H9 (cell line): ENCODE measurements at places on chromosomes 12 and 14. TPM values are rescaled to one million over a fixed set of nuclear protein-coding genes. Genes with fewer than 3 reads are reported as not detected.
A peak's percentile ranks its signal among the peaks of the same experiment; 100 is the strongest.

DNA sequence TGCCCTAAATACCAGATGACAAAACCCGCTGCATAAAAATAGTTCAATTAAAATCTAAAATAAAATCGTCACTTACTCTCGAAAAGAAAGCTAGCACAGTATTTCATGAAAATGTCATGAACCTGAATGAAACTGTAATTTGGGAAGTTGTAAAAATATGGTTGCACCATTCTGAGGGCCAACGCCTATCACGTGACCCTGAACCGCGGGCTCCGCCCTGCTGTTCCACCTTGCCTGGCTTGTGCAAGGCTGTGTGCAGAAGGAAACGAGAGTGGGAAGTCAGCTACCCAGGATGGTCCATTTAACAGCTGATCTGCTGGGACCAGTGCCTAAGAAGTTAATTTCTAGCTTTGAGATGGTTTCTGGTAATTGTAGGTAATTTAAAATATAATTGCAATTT, 91.7 kb upstream of the BMP4 start:
- H3K4me1 ChIP-seq, result no peaks in the 10 kb centered on the region
- no peak overlapping the region for H3K4me3 ChIP-seq
- DNase-seq, result no peak
- H3K36me3 ChIP-seq, result no peaks in the 10 kb centered on the region

KIF21A gene
- 17.2 and 17.4 TPM in 2 replicates for total RNA-seq

DNA sequence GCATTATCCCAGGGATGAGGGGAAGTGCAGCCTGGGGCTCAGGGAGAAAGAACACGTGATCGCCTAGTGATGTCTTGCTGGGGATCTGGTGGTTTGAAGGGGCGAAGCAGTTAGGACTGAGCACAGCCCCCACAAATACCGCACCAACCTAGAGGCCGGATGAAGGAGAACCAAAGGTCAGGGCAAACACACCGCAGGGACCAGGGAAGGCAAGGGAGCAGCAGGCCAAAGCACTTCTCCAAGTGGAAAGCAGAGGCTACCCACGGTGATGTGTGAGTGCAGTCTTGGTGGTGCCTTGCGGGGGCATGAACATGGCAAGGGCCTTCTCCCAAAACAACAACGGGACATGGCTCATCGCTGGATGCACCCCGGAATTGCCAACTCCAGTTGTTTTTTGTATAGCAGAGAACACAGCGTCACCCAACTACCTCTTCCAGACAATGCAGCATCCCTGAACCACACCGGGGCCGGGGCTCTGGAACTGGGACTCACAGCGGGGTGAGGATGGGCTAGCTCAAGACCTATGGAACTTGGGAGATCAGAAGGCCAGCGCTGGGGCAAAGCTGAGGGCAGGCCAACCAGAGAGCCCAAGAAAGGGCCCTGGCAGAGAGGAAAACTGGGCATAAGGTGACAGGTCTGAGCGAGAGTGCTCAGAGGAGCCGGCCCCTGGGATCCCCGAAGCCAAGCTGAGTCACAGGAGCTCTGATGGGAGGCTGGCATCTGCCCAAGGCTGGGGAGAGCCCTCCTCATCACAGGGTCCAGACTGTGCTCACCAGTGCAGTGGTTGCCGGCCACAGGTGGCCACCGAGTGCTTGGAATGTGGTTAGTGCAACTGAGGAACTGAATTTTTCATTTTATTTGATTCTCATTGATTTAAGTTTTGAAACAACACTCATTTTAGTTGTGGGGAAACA, 11.1 kb downstream of the GALNT16 start:
- H3K4me3 ChIP-seq, result no peak overlapping the region
- H3K27me3 ChIP-seq, result no peaks in the 10 kb centered on the region
- no peaks in the 10 kb centered on the region for H3K4me1 ChIP-seq

DNA sequence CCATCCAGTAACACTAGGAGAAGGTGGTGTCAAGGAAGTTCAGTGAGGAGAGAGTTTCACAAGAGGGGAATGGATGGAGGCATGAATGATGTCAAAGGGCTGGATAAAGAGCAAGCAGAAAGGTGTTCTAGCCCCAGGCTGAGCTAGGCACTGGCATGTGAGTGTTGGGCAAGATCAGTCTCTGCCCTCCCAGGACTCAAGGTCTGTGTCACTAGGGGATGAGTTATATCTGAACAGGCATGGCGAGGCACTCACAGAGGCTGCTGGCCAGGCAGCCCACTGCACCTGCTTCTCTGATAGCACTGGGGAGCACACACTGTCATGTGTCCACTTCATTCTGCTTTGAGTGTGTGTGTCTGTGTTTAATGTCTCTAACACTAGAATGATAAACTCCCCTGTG, 903.8 kb downstream of the BCL11B start:
- peaks cover 20% of the 10 kb centered on the region for H3K36me3 ChIP-seq
- no peak overlapping the region for H3K27ac ChIP-seq
- DNase-seq, result no peak
- no peaks in the 10 kb centered on the region for H3K4me1 ChIP-seq
- no peak overlapping the region for H3K4me3 ChIP-seq
- H3K27me3 ChIP-seq, result no peaks in the 10 kb centered on the region

- H3K4me3 ChIP-seq, result no peak overlapping the region
- DNase-seq, result no peak
- no peaks in the 10 kb centered on the region for H3K36me3 ChIP-seq
- H3K27ac ChIP-seq, result no peak overlapping the region
These were observed 5.1 kb upstream of the SDS start for GRCh38 chr12:113408756-113409298.

DNA sequence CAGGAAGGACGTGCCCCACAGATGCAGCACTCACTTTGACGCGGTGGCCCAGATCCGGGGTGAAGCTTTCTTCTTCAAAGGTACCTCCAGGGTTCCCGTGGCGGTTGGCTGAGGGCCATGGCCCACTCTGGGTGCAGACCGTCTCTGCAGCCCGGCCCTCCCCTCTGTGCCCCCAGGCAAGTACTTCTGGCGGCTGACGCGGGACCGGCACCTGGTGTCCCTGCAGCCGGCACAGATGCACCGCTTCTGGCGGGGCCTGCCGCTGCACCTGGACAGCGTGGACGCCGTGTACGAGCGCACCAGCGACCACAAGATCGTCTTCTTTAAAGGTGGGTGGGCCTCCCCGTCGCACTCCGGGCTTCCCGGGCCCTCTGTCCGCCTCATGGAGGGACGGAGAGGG, 16.9 kb downstream of the MMP17 start:
- no peaks in the 10 kb centered on the region for H3K27me3 ChIP-seq
- DNase-seq, result no peak
- H3K4me3 ChIP-seq, result no peak overlapping the region

DNA sequence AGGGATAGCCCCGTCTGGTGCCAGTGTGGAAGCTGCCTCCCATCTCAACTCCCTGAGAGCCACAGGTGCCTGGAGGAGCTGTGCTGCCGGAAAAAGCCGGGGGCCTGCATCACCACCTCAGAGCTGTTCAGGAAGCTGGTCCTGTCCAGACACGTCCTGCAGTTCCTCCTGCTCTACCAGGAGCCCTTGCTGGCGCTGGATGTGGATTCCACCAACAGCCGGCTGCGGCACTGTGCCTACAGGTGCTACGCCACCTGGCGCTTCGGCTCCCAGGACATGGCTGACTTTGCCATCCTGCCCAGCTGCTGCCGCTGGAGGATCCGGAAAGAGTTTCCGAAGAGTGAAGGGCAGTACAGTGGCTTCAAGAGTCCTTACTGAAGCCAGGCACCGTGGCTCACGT, 25.5 kb upstream of the P2RX4 start:
- H3K4me1 ChIP-seq, result no peaks in the 10 kb centered on the region
- no peaks in the 10 kb centered on the region for H3K27me3 ChIP-seq
- H3K27ac ChIP-seq, result no peak overlapping the region
- no peaks in the 10 kb centered on the region for H3K36me3 ChIP-seq

NPFF gene
- not detected in 2 replicates for total RNA-seq

DNA sequence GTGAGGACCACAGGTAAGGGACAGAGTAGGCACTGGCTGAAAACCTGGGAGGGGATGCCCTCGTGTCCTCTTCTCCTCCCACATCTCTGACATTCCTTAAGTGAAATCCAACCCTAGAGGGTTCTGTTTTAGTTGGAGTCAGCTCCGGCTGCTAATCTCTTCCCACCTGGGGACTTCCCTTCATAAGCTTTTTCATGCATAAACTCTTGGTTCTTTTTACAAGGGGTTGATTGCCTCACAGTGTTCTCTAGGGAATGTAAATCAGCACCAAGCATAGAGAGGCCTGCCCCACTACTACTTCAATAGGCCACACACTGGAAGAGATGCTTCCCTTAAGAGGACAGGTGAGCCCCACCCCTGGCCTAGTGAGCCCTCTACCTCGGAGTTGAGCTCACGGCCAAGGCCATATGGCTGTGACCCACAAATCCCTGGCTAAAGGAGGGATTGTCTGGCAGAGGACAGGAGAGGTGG, 3.2 kb upstream of the SYNDIG1L start:
- H3K4me3 ChIP-seq, result peak overlapping the region; percentile 64
- DNase-seq, result peak; percentile 81
- no peaks in the 10 kb centered on the region for H3K36me3 ChIP-seq
- H3K27ac ChIP-seq, result peak overlapping the region; percentile 50

DNA sequence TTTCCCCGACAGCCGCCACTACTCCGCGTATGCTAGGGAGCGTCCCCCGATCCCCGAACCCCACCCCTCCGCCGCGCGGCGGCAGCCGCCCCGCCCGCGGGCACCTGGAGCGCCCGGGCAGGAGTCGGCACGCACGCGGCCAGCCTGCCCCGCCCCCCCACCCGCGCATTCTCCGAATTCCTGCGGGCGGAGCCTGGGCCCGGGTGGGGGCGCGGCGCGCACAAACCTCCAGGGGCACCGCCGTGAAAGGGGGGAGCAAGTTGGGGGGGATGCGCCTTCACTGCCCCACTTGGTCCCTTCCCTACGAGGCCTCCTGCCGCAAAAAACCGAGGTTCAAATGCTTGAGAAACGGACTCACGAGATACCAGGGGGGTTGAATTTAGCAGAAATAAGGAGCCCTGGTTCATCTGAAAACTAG, 1.7 kb downstream of the AJUBA start:
- no peak overlapping the region for H3K27ac ChIP-seq
- H3K36me3 ChIP-seq, result peaks cover 15% of the 10 kb centered on the region; the same call in 2 of the 3 replicates
- peak; percentile 60 for DNase-seq
